ENCODE measurements at places on chromosomes 6 and 20.

GRCh38 chr20:34704177-34705007 lies at the start of gene TP53INP2:
Gene TP53INP2, plus strand, starts transcription at chr20:34704344. Its CDS starts 4,396 bp downstream, at chr20:34708740.
- peak; percentile 89 for DNase-seq

DNA sequence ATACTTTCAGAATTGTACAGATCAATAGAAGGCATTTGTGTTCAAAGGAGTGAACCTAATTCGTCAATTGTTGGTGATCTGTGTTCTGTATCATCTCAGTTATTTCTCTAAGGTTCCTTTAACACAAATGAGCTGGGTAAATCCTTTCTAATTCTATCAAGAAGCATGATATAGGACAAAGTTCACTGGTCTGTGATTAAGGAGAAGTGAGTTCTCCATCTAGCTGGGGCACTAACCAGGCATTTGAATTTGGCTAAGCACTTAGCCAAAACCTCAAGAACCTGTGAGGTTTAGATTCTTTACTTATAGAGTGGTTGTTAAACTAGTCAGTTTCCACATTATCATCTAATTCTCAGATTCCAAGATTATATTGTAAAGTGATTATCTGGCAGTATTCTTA lies 50.3 kb downstream of the DOP1A start:
- no peak for DNase-seq

GRCh38 chr20:35541118-35541782 lies 628 bp upstream of the ERGIC3 start:
- DNase-seq = no peak

GRCh38 chr20:23232219-23232581 lies 118.4 kb upstream of the NXT1 start:
- no peak for DNase-seq

DNA sequence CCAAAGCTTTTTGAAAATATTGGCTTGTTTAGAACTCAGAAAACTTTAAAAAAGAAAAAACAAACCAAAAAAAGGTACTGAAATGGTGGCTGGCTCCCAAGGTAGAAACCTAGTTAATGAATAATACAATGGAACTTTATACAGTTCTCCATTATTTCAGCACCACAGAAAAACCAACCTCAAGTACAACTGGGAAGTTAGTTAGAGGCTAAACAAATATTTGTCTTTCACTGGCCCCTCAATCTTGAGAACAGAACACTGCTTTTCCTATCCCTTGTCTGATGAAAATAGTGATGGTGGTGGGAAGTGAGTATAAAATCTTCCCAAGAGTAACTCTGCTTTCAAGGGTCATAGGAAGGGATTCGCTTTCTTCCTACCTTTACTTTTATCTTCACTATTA lies 126.5 kb downstream of the REV3L start:
- DNase-seq = no peak

GRCh38 chr6:165263-165662 lies 127.0 kb upstream of the DUSP22 start:
- no peak for DNase-seq

DNA sequence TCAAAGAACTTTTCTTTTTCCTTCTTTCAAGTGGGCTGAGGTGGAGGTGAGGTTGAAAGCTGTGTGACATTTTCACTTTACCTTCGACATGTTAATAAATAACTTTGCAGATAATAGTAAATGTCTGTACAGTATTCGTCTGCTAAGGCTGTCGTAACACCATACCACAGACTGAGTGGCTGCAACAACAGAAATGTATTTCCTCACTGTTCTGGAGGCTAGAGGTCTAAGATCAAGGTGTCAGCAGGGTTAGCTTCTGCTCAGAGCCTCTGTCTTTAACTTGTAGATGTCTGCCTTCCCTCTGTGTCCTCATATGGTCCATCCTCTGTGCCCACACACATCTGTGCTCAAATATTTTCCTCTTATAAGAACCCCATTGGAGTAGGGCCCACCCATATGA lies 14.9 kb downstream of the PHACTR2 start:
- no peak for DNase-seq

GRCh38 chr6:119138906-119139541 lies 60.6 kb upstream of the FAM184A start:
- DNase-seq = no peak

DNA sequence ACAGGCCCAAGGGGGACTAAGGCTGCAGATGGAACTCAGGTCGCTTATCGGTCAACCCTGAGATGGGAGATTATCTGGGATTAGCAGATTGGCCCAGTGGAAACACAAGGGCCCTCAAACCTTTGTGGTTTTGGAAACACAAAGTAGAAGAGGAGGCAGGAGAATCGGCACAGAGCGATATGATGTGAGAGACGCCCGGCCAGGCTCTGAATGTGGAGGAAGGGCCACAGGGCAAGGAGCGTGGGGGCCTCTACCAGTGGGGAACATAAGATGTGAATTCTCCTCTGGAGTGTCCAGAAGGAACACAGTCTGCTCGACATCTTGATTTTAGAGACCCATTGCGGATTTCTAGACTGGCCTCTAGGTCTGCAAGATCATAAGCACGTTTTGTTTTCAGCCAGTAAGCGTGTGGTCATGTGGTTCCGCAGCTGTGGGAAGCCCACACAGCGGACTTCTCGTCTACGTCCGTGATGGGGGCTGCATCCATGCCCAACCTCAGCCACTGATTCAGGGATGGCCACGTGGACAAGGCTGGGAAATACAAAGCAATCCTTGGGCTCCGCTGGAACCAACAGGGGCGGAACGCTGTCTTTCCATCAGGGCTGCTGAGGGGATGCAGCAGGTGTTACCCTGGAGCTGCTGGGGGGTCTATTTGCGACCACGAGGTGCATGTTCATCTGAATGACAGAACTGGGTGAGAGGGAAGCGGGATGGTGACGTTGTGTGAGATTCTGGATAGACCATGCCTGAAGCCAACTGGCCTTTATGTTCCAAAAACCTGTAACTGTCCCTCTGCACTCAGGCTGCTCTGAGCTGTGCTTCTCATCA lies 127.6 kb upstream of the PMEPA1 start:
- no peak for DNase-seq

DNA sequence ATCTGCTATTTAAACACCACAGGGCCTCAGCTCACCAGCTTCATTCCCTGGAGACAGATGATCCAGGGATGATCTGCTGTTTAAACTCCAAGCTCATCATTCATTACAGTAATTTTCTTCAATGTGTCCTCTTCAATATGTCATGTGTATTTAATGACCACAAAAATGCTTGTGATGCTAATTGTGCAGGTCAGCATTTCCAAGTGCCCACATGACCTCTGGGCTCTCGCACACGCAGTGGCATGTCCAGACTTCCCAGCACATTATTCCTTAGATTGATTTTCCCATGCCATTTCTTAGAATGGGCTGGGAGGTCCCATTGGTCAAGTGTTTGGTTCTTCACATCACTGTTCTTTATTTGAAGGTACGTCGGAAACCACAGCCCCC lies 434.4 kb downstream of the HAO1 start:
- no peak for DNase-seq

DNA sequence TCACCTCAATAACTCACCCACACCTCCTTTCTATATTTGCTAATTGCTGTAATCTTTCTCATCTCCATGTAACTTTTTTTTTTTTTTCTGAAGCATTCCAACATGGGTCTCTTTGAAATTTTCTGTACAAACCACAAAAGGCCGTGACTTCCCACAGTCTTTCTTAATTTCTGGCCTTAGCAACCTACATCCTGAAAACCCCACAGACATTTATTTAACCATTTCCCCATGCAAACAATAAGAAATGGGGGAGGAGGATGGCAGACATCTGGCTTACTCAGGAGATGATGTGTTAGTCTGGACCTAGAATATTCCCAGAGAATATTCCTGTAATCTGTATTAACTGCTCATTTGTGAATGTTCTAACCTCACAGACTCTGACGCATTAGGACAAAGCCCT lies 57.6 kb downstream of the MEP1A start:
- DNase-seq = no peak

Data from DMS153 (cell line).